G401 (cell line): ENCODE measurements at places on chromosomes 7 and 10.

GRCh38 chr7:149500910-149501309 is 3.3 kb upstream of the ZNF746 start:
- DNase-seq = no peak

DNA sequence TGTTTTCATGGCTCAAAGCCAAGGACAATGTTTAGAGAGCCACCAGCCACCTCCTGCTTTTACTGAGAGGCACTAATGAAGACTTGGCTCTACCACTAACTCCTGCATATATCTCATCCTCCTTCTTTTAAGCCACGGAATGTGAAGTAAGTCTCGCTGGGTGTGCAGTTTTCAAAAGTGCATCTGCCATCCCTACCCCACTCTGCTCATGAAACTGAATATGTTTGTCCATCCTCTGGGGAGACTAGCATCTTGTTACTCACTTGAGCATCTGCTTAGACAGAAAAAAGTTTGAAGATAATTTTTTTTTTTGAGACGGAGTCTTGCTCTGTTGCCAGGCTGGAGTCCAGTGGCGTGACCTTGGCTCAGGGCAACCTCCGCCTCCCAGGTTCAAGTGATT is 40.8 kb downstream of the EPDR1 start:
- DNase-seq = no peak

DNA sequence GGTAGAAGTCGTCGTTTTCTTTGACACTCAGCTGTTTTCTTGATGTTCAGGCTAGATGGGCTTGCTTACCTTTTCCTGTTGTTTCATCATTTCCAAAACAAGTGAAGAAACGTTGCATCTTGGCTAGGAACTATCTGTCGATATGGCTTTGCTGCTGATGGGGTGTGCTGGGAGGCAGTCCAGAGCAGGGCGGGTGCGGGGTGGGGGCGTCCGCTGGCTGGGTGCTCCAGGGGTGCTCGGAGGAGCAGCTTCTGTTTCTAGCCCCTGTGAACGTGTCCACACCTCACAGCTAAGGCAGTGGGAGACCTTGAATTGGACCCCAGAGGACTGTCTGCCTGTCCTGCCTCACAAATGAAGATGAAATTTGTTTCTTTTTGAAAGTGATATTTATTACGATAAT is 7.6 kb upstream of the SUN1 start:
- DNase-seq = no peak

DNA sequence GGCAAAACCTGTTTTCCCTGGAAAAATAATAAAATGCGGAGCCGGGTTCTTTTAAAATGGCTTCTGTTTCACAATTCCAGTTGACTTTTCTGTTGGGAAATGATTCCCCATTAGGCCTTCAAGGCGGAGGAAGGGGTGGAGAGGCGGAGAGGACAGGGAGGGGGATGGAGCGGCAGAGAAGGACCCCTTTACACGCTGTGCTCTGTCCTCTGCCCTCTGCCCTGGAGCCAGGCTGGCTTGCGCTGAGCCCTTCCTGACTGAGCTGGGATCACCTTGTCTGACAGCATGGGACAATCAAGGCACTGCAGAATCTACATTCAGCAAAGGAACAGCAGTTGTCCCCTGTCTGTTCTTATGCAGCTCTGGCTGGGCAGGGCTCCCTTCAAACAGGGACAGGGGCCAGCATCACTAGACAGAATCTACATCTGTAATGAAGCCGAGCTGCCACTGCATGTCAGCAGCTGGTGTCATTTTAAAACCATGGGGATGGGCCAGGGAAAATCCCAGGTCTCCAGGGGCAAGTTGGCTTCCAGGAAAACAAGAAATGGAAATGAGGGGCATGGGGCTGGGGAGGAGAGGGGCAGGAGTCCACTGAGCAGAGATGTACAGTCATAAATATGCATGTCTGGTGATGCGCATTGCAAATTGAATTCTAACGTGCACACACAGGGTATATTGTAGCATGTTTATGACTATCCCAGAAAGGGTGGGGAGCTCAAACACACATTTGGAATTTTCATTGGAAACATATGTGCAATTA is 120.0 kb downstream of the MKX start:
- no peak for DNase-seq

- no peak for DNase-seq
Observed at GRCh38 chr7:144020340-144020739, 20.2 kb downstream of the OR6B1 start.

GRCh38 chr10:107544706-107545520 is 380.4 kb upstream of the SORCS1 start:
- DNase-seq = no peak

DNA sequence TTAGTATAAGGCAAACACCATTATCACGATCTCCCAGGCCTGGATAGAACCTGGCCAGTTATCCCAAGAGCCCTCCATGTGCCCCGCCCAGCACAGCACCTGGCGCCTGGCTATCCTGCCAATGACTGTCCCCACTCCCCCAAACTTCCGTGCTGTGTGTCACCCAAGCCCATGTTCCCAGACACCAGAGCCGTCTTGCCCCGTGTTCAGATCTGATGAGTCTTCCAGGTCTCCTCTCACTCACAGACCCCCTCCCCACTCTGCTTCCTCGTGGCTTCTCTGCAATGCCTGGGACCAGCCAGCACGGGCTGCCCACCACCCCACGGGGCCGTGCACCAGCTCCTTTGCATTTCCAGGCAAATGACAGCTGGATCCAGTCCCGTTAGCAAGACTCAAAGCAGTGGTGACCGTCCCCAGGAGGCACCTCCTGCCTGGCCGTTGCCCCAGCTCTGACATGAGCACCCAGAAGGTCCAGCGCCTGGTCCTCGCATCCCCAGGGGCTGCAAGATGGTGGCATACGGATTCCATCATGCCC is 43.8 kb upstream of the INPP5A start:
- no peak for DNase-seq
